T-cell (primary cell): ENCODE measurements at places on chromosomes 7 and 10.

- no peaks in the 10 kb centered on the region for H3K36me3 ChIP-seq
- no peak overlapping the region for H3K27ac ChIP-seq
- no peaks in the 10 kb centered on the region for H3K27me3 ChIP-seq
- no peak overlapping the region for H3K4me3 ChIP-seq
Measured at GRCh38 chr7:28595076-28595475, 182.8 kb downstream of the CREB5 start.

DNA sequence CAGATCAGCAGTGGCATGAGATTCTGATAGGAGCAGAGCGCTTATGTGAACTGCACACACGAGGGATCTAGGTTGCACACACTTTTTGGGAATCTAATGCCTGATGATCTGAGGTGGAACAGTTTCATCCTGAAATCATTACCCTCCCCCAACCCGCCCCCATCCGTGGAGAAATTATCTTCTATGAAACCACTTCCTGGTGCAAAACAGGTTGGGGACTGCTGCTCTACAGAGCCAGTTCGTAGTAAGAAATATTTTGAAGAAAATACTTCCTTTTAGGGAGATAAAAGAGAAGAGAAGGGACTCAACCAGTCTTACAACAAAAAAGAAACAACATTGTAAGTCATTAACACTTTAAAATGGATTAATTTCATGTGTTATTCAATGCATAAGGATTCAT is 1308.2 kb downstream of the GATA3 start:
- no peaks in the 10 kb centered on the region for H3K27me3 ChIP-seq
- H3K4me3 ChIP-seq = no peak overlapping the region
- H3K27ac ChIP-seq = no peak overlapping the region
- no peak for DNase-seq
- peaks cover 4% of the 10 kb centered on the region for H3K4me1 ChIP-seq
- H3K36me3 ChIP-seq = no peaks in the 10 kb centered on the region

GRCh38 chr10:88347022-88347421 is 236.1 kb downstream of the RNLS start:
- H3K27me3 ChIP-seq = no peaks in the 10 kb centered on the region
- H3K27ac ChIP-seq = no peak overlapping the region
- DNase-seq = no peak

GRCh38 chr7:117470777-117471176 is 9.0 kb upstream of the CFTR start:
- H3K4me1 ChIP-seq = no peaks in the 10 kb centered on the region
- no peaks in the 10 kb centered on the region for H3K27me3 ChIP-seq
- no peaks in the 10 kb centered on the region for H3K36me3 ChIP-seq
- no peak for DNase-seq
- no peak overlapping the region for H3K4me3 ChIP-seq
- no peak overlapping the region for H3K27ac ChIP-seq

DNA sequence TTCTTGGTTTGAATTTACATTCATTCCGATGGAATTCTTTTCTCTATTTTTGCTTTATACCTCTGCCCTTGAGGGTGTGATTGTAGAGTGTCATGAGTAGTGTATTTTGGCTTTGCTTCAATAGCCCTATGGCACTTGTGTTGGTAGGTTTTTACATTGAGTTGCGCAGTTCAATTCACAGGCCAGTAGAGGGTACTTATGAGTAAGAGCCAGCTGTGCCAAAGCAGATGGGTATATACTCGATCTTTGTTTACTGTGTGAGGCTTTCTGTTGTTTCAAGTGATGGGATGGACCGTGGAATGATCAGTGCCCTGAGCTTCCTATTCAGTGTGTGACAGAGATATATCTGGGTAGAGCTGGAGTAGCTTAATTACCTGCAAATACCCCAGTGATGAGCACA is 4.3 kb upstream of the AKR1C3 start:
- no peak overlapping the region for H3K4me3 ChIP-seq
- H3K27me3 ChIP-seq = peaks cover 3% of the 10 kb centered on the region
- H3K27ac ChIP-seq = no peak overlapping the region
- H3K36me3 ChIP-seq = no peaks in the 10 kb centered on the region

DNA sequence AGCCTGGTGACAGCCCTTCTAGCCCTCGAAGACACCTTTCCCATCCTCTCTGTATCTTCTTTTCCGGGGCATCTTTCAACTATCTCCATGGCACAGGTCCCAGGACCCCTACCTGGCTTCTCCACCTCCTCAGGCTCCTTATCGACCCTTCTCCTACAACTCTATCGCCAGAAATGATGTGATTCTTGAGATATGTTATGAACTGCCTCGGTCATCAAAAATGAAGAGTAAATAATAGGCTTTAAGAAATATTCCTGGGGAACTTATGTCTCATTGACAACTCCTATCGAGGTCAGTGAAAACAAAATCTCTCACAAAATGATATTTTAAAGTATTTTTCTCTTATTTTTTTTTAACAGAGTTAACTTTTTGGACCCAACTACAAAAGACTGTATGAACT is 405.5 kb upstream of the SHH start:
- H3K36me3 ChIP-seq = no peaks in the 10 kb centered on the region
- H3K27ac ChIP-seq = no peak overlapping the region
- DNase-seq = no peak
- H3K27me3 ChIP-seq = no peaks in the 10 kb centered on the region
- no peak overlapping the region for H3K4me3 ChIP-seq

GRCh38 chr10:97851341-97852001 is 1.8 kb downstream of the GOLGA7B start:
- H3K36me3 ChIP-seq = no peaks in the 10 kb centered on the region
- no peak overlapping the region for H3K27ac ChIP-seq
- no peak for DNase-seq
- no peak overlapping the region for H3K4me3 ChIP-seq
- no peaks in the 10 kb centered on the region for H3K27me3 ChIP-seq
- H3K4me1 ChIP-seq = peaks cover 23% of the 10 kb centered on the region

GRCh38 chr7:118110178-118110925 is 73.6 kb upstream of the LSM8 start:
- no peaks in the 10 kb centered on the region for H3K4me1 ChIP-seq
- H3K4me3 ChIP-seq = no peak overlapping the region
- DNase-seq = no peak
- H3K36me3 ChIP-seq = no peaks in the 10 kb centered on the region
- no peak overlapping the region for H3K27ac ChIP-seq
- no peaks in the 10 kb centered on the region for H3K27me3 ChIP-seq

DNA sequence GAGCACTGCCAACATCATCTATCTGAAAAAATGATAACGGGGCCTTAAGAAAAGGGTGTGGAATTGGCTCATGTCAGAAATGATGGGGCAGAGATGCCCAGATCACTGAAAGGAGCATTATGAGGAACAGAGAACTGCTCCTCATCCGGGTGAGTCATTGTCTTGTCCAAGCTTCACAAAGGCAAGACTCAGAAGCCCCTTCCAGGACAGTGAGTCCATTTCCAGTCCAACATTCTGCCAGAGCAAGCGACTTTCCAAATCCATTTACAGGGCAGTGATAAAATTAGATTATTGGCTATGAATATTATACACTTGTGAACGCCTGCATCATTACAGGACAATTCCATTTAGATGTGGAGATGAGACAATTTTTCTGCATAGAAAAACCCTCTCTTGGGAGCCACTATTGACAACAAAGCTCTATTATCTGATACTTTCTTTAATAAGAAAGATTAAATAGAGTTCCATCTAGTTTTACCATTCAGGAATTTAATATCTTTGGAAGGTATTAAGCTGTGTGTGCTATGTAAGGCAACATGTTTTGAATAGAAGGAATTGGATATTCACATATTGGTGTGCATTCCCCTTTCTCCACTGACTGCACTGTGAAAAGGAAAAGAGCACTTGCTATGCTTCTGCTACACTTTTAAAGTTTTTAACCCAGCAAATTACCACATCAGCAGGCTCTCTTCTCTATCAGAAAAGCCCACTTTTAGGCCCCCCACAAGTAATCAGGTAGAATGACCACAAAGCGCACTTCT is 159.6 kb downstream of the NRP1 start:
- no peak for DNase-seq
- H3K27me3 ChIP-seq = no peaks in the 10 kb centered on the region
- no peak overlapping the region for H3K27ac ChIP-seq
- H3K36me3 ChIP-seq = no peaks in the 10 kb centered on the region
- no peak overlapping the region for H3K4me3 ChIP-seq

DNA sequence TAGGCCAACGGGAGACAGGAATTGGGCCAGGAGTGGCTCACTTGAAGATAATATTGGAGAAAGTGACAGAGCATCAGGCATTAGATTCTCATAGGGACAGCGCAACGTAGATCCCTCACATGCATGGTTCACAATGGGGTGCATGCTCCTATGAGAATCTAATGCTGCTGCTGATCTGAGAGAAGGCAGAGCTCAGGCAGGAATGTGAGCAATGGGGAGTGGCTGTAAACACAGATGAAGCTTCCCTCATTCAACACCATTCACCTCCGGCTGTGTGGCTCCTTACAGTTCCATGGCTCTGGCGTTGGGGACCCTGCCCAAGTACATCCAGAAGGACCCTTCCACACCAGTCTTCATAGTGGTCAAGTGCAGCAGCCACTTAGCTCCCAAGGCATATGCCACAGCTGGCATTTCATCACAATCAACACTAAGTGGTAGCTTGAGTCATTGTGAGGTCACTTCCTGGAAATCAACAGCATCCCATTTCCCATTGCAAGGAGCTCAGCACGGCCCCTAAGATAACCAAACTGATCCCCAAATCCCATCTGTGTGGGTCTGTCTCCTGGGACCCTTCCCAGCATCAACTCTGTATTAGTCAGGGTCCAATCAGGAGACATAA is 174.5 kb downstream of the TPST1 start:
- no peak for DNase-seq
- no peaks in the 10 kb centered on the region for H3K36me3 ChIP-seq
- no peak overlapping the region for H3K27ac ChIP-seq
- H3K4me1 ChIP-seq = no peaks in the 10 kb centered on the region

- no peak overlapping the region for H3K4me3 ChIP-seq
- no peak for DNase-seq
- H3K27me3 ChIP-seq = no peaks in the 10 kb centered on the region
Measured at GRCh38 chr10:108411894-108412293, 1247.4 kb upstream of the SORCS1 start.
